CD4-positive, alpha-beta T cell treated with Interleukin-6 for 4 hours (primary cell): ENCODE measurements at places on chromosomes 4 and X.

DNA sequence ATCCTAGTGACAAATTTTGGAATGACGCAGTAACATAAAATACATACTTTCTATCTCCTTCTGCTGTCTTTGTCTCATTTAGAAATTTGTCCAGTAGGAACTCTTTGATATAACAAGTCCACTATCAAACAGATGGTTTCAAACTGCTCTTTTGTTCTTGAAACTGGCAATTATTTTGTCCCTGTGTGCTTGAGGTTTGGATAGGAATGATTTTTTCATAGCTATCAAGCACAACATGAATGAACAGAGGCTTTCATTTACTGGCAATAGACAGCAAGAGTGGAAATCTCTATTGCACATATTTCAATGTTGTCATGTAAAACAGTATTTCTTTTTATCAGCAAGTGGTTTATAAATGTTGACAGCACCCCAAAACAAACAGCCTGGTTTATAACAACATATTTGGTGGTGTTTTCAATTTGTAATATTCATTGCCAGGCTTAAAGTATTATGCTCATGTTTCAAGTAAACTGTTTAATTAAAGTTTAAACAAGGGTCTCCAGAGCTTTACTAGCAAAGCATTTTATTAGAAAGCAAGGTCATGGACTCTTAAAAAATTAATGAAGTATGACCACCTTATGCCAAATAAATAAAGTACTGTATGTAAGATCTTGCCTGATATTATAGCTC, 60.0 kb downstream of the TIGD2 start:
- no peak for DNase-seq

- DNase-seq: no peak
Observed at GRCh38 chrX:97334850-97335249, 451.1 kb downstream of the RPA4 start.

DNA sequence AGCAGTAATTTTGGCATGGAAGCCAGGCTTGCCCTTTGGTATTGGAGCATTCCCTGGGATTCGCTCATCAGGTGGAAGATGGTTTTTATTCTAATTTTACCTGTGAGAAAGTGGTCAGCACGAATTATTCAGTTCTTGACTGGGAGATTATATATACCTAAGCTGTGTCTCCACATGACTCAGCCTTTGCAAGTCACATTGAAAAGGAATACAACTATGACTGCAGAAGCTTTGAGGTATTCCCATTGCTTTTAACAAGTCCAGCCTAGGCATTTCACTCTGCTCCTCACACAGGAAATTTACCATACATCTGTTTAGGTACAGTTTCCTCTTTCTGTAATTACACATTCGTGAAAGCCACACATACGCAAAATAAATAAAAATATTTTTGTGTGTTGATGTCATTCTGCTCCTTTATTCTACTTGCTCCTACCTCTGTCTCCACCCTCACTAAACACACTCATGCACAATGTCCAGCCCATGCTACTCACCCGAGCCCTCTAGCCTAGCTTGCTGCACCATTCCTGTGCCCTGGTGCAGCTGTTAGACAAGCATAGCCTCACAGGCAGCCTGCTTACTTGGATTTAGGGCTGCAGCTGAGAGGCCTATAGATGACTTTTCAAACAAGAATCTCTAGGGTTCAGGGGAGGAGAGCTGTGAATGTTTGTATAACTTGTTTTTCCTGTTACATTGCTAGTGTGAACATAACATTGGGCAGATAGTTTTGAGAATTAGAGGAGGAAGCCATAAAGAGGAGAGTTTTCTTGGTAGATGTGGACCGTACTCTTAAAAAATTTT, 504.4 kb upstream of the FAT1 start:
- no peak for DNase-seq

DNA sequence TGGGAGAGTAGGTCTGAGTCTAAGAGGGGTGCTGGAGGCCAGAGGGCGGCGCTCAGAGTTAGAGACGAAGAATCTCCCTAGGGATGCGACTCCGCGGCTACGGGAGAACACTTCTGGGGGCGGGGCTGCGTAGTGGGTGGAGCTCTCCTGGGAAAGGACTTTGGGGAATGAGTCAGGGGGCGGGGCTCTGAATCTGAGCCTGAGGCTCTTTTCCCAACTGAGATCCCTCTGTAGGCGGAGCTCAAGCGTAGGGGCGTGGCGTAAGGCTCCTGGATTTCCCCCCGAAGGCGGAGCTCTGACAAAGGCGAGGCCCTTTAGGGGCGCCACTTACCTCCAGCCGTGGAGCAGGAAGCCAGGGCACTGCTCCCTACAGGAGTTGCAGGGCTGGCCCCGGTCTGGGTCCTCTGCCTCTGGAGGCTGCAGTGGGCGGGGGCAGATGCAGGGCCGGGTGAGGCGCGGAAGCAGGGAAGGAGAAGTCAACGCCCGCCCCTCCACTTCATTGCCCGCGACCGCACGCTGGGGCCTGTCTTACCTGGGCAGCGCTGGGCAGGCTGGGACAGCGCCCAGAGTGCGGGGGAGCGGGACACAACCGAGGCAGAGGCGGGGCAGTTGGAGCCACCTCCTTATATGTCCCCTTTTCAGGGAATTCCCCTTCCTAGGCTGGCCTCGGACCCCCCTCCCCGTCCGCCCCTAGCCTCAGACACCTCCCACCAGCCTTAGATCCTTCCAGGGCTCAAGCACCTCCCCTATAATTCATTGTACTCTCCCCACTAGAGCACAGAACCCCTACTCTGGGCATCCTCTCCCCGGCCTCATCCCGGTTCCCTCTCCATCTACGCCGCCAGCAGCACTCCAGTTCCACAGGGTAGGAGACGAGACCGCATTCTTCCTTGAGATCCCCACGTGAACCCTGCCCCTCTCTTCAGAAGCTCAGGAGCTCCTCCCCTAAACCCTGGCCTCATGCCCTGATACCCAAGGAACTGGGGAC, 1.6 kb downstream of the PRICKLE3 start:
- DNase-seq: peak; percentile 34

- DNase-seq: no peak
Observed at GRCh38 chr4:188867796-188868195, 728.6 kb downstream of the TRIML1 start.

DNA sequence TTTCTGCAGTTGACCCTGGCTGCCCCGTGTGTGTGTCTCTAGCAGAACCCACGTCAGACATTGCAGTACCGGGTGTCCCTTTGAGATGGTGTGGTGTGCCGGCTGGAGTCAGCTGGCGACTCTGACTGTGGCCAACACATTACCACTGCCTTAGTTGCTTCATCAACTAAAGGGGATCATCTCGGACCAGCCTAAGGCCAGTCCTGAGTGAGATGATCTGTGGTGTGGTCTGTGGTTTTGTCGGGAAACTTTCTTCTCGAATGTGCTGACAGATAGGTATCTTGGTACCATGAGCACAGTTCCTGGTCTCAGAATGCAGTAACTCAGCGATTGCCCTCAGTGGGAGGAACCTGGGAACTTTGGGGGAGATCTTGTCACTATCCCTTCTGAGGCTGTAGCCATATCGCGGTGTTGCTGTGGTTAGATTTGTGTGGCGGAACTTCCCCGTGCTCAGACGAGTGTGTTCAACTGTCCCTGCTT, 15.8 kb downstream of the TBC1D14 start:
- DNase-seq: no peak

GRCh38 chrX:21394792-21395191, 20.6 kb downstream of the CNKSR2 start:
- no peak for DNase-seq

DNA sequence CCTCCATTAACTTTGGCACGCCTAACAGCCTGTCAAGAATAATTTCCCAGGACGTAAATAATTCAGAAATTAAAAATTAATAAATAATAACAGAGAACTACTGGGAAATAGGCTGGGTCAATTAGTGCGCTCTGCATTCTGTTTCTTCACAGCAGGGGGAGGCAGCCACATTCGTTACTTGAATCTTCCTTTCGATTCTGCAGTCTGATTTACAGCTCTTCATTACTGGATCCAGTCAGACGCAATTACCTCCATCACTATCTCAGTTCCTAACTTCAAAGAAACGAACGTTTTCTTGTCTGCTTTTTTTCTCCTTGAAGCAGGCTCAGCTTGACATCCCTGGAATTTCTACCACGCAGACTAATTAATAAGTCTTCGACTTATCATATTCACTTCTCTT, 9.0 kb upstream of the RPL34 start:
- no peak for DNase-seq
